Activated T-helper 1 cell treated with anti-CD3 and anti-CD28 coated beads, Interleukin-2, amount 50 U/mL, for 16 hours (primary cell): ENCODE measurements at places on chromosomes 6 and 20.

- DNase-seq: no peak
Measured at GRCh38 chr6:79687759-79688158, 56.6 kb downstream of the SH3BGRL2 start.

DNA sequence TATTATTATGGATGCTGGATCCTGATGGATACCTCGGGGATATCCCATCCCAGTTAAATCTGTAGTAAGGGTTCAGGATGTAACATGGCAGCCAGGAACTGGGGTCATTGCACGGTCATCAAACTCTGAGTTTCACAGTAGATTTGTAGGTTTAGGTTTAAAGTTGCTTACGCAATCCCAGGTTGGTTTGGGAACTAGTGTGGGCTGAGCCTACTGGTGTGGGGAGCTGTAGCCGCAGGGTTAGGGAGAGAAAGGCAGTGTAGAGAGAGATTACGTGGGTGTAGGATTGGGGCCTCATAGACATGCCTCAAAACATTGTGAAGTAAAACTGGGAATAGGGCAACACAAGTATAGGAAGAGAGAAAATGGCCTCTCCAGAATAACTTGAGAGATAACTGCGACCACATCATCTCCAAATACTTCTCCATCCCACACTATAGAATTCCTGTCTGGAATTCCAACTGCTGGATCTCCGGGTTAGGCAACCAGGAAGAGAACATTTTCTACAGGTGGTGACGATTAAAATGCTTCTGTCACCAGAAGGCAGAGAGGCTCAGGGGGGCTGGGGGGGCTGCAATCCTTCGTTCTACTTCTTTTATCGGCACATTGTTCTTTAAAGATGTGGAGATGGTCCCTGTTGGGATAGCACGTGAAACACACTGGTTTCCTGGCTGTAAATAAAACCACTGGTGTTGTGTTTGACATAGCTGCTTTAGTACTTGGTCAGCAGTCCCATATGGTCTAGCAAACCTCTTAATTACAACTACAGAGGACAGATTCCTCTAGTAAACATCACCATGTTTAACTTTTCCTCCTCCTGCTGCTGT lies 44.9 kb upstream of the TMEM170B start:
- DNase-seq: no peak

GRCh38 chr20:13788167-13788834 lies 3.5 kb downstream of the NDUFAF5 start:
- no peak for DNase-seq

DNA sequence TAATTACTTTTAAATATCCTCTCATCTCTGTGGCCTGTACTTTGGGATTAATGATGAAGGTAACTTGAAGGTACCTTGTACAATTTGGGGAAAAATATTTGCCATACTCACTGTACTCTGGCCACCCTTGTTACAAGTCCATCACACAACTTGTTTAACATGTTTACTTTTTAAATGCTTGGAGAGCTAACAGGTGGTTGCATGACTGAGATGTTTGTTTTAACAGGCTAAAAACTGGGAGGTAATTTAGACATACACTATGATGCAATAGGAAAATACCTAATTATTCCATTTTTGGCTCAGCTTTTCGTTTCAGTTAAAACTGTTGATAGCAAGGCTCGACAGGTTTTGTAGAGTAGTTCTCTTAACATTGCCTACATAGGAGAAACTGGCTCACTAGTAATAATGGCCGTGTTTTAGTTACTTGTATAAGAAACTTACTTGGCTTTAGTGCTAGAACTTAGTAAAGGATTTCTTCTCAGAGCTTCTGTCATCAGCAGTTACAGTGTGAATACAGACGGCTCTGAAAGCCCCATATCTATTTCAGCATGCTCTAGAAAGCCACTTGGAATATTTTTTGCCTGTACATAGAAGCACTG lies 489.8 kb upstream of the SOX4 start:
- no peak for DNase-seq

GRCh38 chr20:62045529-62046285 lies 20.0 kb downstream of the TAF4 start:
- no peak for DNase-seq

DNA sequence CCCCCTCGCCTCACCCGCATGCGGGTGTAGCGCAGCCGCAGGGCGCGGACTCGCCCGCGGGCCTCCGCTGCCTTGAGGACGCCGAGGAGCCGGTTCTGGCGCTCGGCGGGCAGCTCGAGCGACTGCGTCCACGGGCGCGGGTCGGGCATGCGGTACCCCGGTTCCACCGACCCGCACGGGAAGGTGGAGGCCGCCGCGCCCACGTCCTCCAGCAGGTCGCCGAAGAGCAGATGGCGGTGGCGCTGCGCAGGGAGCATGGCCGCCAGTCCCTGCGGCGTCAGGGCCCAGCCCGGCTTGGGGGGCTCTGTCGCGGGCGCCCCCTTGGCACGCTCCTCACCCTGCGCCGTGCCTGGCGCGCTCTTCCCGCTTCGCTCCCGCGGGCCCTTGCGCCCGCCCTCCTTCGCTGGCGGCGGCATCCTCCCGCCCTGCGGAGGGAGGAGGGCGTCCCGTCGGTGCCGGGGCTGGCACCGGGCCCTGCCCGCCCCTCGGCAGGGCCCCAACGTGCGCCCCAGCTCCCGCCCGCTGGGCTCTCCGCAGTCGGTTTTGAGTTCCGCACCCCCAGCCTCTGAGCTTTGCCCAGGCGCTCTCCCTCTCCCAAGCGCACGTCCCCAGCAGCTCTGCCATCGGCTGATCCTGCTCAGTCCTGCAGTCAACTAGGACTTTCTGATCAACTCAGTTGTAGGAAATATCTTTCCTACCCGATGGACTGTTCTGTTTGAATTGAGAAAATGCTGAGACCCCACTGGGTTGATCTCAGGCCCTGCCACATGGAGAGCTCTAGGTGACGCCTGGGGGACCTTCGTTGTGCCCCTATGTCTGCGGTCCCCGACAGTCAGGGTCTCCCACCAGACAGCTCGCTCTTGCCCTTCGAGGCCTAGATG lies at the start of gene LKAAEAR1:
Gene LKAAEAR1, minus strand, starts transcription at position 595 of the 881 bp plus-strand sequence. Its CDS starts 179 bp downstream, at position 416.
- no peak for DNase-seq

- no peak for DNase-seq
Measured at GRCh38 chr6:80638213-80639055, 532.0 kb downstream of the BCKDHB start.

DNA sequence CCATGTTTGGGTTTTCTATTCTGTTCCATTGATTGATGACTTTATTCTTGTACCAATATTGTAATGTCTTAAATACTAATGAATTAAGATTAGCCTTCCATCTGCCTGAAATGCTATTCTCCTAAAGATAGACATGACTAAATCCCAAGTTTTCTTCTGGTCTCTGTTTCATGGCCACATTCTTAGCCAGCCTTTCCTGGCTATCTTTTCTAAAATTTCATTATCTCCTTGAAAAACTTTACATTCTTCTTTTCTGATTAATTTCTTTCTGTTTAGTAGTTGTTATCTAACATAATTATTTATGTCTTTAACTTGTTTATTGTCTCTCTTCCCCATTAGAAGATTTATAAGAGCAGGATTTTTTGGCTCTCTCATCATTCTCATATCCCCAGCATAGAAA lies 4.4 kb upstream of the PRIM2 start:
- no peak for DNase-seq

DNA sequence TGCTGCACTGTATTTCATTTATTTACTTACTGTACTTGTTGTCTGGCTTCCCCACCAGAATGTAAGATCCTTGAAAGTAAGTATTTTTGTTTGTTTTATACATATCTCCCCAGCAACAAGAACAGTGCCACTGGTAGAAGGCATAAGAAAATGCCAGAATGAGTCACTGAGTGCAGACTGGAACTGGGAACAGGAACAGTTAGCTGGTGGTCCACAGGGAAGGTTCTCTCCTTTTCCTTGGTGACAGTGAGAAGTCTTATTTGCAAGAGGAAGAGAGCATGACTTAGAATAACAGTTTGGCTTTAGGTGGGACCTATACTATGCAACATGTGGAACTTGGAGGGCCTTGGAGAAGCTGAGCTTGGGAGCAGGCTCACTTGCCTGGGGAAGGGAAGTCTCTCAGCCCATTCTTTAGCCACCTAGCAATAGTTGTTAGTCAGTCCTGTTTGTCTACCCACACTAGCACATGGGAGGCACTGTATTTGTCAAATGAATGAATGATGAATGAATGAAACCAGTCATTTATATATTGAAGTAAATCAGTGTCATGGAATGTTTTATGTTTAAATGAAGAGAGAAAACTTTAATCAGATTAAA lies 203.5 kb downstream of the KCNQ5 start:
- no peak for DNase-seq

- no peak for DNase-seq
Measured at GRCh38 chr20:7161690-7162089, 394.2 kb downstream of the BMP2 start.

GRCh38 chr6:170159022-170159965 lies 131.6 kb downstream of the DLL1 start:
- no peak for DNase-seq

DNA sequence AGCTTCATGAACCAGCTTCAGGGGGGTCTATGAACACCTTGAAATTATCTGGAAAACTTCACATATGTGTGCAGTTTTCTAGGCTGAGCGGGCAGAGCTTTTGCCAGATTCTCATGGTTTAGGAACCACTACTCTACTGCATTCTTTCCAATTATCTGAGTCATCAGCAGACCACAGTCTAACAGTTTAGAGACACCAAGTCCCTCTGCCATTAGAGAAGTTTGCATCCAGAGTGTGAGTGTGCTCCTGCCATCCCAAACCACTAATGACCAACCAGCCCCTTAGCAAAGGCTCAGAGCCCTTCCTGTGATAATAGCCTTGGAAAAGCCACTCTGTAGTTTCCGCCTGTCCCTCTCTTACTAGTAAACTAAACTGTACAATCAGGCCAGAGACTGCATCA lies 96.8 kb downstream of the PHACTR1 start:
- no peak for DNase-seq

DNA sequence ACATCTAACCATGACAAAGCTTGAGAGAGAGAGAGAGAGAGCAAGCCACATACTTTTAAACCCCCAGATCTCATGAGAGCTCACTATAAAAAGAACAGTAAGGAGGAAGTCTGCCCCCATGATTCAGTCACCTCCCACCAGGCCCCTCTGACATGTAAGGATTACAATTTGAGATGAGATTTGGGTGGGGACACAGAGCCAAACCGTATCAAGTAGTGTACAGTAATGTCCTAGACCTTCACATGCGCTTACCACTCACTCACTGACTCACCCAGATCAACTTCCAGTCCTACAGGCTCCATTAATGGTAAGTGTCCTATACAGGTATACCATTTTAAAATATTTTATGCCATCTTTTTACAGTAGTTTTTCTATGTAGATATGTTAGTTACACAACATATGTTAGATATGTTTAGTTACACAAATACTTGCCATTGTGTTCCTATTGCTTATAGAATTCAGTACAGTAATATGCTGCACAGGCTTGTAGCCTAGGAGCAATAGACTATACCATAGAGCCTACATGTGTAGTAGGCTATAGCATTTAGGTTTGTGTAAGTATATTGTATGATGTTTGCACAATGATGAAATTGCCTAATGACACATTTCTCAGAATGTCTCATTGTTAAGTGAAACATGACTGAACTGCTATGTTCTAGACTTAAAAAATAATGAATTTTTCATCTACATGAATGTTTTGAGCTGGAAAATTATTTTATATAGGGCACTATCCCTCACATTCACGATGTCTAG lies 11.7 kb downstream of the TSPYL1 start:
- DNase-seq: no peak

DNA sequence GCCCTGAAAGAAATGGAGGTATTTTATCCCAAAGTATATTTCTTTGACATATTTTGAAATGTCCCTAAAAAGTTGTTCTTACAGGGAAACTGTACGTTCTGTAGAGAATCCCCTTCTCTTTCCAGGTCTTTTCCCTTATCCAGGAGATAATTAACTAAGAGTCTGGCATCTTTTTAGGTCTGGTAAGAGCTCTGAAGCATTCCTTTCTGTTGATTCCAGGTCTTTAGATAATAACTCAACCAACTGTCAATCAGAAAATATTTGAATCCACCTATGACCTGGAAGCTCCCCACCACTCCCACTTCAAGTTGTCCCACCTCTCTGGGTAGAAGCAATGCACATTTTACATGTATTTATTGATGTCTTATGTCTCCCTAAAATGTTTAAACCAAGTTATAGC lies 26.0 kb upstream of the CENPW start:
- no peak for DNase-seq

DNA sequence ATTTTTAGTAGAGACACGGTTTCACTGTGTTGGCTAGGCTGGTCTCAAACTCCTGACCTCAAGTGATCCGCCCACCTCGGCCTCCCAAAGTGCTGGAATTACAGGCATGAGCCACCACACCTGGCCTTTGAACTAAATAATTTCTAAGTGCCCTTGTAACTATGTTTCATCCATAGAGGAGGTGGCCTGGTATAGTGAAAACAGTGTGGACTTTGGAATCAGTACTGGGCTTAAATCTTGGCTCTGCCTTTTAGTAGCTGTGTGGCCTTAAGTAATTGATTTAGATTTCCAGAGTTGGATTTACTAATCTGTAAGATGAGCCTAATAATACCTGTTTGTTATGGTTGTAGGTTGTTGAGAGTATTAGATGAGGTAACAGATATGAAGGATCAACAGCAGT lies 14.2 kb upstream of the TGM3 start:
- DNase-seq: no peak

GRCh38 chr20:57234556-57235251 lies 31.7 kb downstream of the BMP7 start:
- no peak for DNase-seq

- no peak for DNase-seq
Measured at GRCh38 chr6:168268755-168269154, 50.8 kb downstream of the DACT2 start.

- DNase-seq: no peak
Measured at GRCh38 chr20:6083926-6084325, 30.1 kb upstream of the LRRN4 start.

DNA sequence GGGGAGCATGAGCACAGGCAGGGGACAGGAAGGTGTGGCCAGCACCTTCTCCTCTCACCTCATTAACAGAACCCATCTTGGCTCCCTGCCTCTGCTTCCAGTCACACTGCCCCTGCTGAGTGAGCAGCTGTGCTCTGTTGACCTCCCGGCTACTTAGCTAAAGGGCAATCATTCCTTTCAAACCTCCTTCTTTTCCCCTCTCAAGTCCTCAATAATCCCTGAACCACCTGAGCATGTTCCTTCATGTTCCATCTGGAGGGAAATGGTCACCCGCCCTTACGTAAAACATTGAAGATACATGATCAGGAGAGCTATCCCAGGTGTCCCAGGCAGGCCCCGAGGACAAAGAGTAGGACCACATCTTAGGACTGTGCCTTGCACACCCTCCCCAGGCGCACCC lies 21.7 kb upstream of the MRPS10 start:
- DNase-seq: no peak

DNA sequence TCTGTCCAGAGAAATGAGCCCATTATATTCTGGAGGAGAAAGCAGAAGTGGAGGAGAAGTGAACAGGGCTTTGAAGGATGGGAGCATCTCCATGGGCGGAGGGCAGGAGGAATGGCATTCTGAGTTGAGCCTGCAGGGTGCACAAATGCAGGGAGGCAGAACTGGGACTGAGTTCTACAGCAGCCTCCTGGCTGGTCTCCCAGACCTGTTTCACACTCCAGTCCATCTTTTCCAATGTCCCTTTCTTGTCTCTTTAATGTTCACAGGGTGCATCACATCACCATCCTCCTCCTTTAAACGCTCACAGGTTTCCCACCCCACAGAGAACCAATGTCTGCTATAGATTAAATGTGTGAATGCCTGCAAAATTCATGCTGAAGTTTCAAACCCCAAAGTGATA lies 302.9 kb downstream of the PTPRT start:
- no peak for DNase-seq
